Dorsolateral prefrontal cortex (tissue), 122 donors: ENCODE measurements at places on chromosomes 5 and 9.

DNA sequence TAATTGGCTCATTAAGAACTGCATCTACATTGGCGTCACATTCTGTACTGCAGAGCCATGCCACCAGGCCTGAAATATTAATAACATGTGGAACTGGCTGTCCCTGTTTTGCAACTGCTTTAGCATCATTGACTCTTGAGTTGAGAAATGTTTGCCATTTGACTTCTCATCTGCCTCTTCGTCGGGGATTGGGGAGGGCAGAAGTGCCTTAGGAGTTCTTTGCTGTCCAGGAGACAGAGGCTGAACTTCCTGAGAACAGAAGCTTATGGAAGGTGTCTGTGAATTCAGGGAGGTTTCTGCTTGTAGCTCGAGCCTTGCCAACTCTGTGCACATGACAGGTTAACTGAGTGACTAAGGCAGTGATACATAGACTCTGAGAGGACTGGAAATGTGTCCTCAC, 265.0 kb downstream of the KIF4B start:
- no peak for DNase-seq

DNA sequence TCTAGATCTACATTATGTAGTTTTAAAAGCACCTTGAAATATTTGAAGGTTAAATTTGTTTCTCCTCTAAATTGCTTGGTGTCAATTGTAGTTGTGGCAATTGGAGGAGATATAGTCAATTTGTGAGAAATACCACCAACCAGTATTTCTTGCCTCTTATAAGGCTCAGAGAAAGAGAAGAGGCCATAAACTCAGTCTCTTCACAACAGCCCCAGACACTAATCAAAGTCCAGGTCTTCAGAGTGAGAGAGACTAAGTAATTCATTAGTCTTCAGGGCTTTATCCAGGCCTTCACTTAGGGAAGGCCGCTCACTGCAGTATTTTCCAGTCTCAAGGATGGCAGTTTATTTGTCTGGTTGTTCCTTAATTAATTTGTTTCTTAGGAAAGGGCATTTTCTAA, 168.0 kb upstream of the RGMB start:
- DNase-seq: no peak

DNA sequence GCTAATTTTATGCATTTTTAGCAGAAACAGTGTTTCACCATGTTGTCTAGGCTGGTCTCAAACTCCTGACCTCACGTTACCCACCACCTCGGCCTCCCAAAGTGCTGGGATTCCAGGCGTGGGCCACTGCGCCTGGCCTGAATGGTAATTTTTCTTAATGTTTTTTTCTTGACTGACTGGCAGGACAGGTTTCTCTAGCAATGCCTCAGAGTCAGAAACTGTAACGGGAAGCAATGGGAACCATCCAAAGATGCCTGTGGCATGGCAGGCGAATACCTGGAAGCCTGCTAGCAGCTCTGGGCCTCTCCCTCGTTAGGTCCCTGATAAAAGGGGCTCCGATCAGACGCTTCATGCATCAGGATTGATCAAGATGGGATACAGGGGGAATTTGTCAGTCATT, 639.2 kb downstream of the NR2F1-AS1 start:
- DNase-seq: no peak

- DNase-seq: no peak
Observed at GRCh38 chr9:3909966-3910650, 384.3 kb upstream of the RFX3 start.

GRCh38 chr9:120284821-120285220, 295.1 kb downstream of the CDK5RAP2 start:
- no peak for DNase-seq

DNA sequence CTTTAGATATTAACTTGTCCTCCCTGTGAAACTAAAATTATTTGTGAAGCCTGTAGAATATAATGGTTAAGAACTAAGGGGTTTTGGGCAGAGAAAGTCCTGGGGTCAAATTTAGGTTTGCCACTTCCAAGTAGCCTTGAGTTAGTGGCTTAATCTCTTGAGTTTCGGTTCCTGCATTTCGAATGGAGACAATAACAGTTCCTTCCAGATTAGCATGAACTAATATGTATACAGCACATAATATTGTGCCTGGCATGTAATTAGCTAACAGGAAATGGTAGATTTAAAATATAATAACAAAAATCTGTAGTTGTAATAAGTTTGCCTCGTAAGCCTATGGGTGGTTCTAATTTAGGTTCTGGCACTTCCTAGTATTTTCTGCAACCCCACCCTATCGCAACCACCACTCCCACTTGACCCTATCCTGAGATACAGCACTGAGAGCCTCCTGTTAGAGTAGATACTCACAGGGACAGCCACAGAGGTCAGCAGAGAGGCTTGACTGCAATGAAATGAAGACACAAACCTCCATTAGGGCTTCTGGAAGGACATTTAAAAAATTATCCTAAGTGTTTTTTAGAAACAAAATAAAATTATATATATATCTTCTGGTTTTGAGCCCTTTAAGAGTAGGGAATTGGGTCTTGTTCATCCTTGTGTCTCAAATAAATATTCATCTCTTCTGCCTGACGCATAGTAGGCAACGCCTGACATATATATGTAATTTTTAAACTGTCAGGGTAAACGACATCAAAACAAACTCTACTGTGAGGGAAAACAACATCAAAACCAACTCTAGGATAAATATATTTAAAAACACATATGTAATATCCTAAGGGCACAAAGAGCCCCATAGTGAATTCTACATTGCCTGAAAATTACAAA, 8.5 kb downstream of the SPINK9 start:
- no peak for DNase-seq

DNA sequence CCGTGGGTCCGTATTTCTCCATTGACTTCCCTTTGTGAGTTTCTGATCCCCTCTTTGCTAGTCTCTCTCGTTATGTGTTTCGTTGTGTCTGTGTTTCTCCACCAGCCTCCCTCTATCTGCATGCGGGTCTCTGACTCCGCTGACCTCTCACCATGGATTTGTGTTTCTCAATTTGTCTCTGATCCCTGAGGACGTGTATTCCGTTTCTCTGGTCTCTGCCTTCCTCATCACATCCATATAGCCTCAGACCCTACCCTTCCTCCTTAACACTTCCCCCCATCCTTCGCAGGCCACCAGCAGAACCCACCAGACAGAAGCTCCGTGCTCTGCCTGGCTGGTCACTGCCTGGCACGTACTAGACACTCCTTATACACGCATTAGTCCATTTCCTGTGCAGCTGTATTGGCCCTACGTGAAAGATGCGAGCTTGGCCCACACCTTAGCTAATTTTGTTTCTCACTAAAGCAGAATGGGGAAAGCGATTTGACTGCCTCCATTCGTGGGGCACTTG, 631 bp downstream of the B4GALT7 start:
- no peak for DNase-seq

GRCh38 chr9:127295005-127295404, 30.4 kb downstream of the GARNL3 start:
- no peak for DNase-seq

DNA sequence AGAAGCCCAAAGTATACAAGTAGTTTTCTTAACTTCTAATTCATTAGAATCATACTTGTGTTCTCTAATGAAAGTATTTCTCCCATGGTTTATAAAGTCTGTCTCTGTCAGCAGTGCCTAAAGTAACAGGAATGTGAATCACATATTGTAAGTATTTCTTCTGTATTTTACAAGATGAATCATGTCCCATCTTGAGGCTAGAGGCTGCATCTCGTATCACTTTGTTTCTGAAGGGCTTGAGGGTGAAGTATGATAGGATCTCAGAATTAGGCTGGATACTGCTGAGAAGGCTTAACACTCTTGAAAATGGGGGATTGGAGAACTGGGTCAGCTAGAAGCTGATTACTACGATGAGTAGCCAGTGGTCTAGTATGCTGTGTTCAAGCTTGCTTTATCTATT, 242.2 kb upstream of the ACTBL2 start:
- DNase-seq: no peak

- DNase-seq: peak; percentile 60
Observed at GRCh38 chr9:104808035-104808614, 44.2 kb downstream of the NIPSNAP3B start.

GRCh38 chr9:112861638-112862555, 28.8 kb downstream of the SLC46A2 start:
- no peak for DNase-seq
